ENCODE measurements at places on chromosomes 16 and 17.

GRCh38 chr17:4789951-4790704, 1.4 kb downstream of the GLTPD2 start:
- peak; percentile 53 for DNase-seq

- peak; percentile 93 for DNase-seq
These were observed 45.2 kb upstream of the KPNB1 start for GRCh38 chr17:47604598-47604927.

GRCh38 chr16:48623304-48624016, 13.5 kb upstream of the N4BP1 start:
- DNase-seq: peak; percentile 73

DNA sequence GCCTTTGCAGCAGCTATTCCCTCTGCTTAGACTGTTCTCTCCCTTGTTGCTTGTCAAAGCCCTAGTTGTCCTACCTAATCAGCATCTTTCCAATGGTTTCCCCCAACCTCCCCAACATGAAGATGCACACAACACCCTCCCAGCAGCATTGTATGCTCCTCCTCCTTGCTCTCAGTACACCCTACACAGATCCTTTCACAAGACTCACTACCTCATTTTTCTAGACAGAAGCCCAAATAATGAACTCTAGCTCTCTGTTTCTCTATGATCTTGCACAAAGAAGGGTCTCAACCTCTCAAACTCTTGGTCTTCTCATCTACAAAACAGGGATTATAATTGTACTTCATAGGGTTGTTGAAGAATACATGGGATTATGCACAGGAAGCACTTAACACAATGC, 19.4 kb downstream of the PSME3IP1 start:
- no peak for DNase-seq

GRCh38 chr17:77473615-77474226, 333.0 kb downstream of the SEC14L1 start:
- DNase-seq: no peak

DNA sequence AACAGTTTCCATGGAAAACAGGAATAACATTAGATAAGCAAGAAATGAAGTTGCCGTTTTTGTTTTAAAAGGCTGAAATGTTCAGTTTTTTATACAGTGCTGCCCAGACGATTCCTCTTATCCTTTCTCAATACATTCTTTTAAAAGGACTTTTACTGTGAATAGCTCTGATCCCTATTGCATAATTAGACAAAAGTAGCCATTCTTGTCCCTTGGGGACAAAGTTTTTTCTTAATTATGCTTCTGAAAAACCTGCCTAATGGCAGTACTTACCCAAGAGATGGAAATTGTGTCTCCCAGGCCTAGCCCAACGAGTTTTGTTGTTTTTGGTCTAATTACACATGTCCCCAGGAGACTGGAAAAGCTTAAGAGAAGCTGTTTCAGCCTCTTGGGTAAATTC, 27.6 kb downstream of the NXPH3 start:
- DNase-seq: no peak

DNA sequence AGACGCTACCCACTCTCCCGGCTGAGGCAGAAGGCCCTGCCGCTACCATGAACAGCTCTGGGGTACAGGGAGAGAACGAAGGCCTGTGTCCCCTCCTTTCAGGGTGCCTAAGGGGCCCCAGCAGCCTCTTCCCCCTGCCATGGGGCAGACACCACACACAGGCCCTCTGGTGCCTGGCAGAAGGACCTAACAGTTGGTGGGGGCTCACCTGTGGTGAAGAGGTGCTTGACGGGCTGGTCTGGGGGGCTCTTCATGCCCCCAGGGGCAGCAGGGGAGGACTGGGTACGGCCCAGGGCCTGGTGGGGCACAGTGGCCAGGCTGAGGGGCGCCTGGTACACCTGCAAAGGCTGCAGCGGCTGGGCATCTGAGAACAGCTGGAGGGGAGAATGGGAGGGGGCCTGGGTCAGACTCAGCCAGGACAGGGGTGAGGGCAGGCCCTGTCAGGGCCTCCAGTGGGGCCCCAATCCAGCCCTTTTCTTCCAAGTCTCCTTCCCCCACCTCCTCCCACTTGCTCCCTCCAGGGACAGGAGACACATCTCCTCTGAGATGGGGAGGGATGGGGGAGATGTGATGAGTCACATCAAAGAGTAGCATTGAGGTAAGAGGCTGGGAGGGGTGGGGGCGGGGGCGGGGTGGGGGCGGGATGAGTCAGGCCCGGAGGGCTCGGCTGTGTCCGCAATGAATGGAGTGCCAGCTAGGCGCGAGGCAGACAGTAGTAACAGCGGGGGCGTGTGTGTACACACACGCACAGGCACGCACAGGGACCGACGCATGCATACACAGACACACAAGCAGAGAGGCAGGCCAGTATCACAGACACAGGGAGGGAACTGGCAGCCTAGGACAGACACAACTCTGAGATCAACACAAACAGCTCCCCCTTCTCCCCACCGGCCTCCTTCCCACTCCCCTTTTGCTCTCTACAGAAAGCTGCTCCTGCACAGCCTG, 16.1 kb downstream of the G6PC3 start:
- no peak for DNase-seq

GRCh38 chr16:53744449-53744848, 40.5 kb downstream of the FTO start:
- no peak for DNase-seq

GRCh38 chr17:53996890-53997289, 174.2 kb downstream of the KIF2B start:
- DNase-seq: no peak

GRCh38 chr17:20071824-20072691, 62.9 kb downstream of the SPECC1 start:
- DNase-seq: no peak

- no peak for DNase-seq
These were observed 4.0 kb downstream of the MAFG start for GRCh38 chr17:81923302-81924260.

GRCh38 chr16:55081622-55082590, 151.2 kb downstream of the IRX5 start:
- no peak for DNase-seq

DNA sequence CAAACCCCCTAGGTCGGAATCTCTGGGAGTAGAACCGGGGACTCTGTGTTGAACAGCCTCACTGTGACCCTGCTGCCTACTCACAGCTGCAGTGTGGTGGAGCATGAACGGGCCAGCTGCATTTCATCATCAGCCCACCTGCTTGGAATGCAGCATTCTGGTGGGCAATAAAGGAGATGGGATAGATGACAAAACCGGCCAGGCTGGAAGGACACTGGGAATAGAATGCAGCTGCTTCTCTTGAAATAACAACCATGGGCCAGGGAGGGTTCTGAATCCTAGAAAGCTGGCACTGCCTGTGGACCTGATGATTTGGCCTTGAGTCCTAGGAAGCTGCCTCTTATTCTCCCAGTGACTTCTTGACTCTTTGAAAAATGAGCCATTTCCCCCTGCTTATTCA, 23.5 kb downstream of the CFAP97D1 start:
- DNase-seq: no peak

DNA sequence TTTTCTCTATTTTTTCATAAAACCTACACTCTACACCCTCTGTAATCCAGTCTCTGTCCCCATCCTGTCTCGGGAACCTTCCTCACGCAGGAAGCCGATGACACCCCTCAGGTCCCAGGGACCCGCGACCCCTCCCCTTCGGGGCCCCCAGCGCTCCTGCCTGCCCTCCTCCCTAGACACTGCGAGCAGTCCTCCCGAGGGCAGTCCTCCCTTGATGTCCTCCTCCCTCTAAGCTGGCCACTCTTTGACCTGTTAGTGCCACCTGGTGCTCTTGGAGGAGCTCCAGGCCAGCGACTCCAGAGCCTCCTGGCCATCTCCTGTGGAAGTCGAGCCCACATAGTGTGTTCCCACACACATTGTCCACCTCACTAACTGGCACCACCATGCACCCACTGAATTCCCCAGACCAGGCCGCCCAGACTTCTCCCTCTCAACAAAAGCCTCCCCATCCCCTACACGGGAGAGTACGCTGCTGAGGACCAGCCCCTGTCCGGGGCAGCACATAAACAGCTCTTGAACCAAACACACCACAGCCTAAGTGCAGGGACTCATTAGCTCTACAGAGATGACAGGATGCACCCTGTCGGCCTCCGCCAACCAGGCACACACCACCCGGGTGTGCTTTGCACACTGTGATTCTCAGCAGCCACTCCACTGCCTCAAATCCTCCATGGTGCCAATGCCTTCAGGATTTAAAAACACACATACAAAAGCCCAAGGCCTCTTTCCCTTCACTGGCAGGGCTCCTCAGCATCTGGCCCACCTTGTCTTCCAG, 9.3 kb downstream of the OSBPL7 start:
- no peak for DNase-seq

DNA sequence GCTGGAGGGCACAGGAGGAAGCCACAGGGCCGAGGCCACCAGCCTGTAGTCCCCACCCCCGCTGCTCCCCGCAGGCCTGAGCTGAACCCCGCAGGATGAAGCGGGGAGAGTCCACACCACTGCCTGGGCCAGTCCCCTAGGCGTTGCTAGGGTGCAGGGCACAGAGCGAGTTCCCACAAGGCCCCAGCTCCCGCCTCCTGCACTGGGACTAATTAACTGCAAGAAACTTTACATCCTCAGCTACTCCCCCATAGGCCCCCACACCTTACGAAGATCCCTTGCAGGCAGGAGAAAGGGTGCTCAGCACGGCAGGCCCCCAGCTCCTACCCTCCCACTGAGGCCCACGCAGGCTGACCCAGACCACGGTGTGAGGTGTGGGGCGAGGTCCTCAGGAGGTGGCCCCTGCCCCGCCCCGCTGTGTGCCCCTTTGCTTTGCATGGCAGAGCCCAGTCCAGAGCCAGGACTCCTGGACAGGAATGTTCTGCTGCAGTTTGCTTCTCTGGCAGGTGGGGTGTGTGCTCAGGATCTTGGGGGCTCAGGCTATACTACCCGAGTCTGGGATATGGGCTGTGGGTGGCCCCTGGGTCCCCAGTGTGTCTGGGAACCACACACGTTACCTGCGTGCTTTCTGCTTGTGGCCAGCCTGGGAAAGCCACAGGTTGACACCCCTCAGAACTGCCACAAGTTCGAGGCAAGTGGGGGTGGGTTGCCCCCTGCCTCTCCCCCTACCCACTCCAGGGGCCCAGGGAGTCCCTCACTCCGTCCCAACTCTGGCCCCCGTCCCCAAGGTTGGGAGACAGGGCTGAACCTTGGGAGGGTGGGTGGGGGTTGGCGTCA, 1.2 kb downstream of the GNG13 start:
- no peak for DNase-seq

DNA sequence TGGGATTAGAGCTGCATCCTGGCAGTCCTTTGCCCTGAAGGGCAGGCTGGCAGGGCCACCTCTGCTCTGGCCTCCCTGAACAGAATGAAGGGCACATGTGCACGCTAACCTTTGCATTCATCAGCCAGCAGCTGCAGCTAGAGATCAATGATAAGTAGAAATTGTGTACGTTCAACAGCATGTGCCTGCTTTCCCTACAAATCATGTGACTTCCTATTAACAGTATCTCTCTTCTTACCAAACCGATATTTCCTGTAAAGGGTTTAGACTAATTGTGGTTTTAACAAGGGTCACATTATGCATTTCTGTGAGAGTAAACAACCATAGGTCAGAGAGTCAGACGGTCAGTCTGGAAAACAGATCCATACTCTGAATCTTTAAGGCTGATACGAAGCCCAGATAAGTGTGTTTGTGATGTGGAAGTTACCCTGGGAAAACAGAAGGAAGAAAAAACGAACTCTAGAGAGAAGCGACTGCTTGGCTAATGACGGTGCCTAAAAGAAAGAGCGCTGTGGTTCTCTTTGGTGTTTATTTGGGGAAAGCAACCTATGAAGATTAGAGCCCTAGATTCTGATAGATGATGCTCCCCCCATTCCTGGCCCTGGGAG, 219.4 kb downstream of the MAF start:
- DNase-seq: no peak

DNA sequence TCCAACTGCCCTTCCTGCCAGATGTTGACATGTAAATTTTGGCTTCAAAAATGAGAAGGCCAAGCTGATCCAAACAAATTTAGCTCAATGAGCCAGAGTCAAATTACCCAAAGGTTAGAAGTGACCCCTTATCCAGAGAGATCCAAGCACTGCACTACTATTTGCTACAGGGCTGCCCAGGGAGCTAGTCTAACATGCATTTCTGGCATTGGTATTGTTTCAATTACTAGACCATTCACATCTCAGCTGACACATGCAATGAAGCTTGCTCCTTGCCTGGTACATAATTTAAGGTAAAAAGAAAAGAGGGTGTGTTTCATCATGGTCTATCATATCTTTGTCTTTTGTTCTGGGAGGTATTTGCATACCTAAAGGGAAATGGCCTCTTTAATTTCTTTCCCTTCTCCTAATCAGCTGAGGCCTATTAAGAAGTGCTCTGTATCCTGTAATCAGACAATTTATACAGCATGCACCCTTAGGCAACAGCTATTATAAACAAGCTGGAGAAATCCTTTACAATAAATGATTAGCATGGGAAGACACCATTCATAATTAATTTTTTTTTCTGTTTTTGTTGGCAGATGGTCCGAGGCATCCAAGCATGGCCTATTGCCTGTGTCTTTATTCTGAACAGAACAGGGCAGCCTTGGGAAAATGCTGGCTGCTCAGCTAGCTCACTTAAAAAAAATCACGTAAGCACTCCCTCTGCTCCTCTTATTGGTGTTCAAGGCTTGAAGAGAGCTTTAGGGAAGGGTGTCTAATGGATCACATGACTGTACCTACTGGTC, 161.5 kb upstream of the SALL1 start:
- no peak for DNase-seq

- no peak for DNase-seq
These were observed 7.9 kb upstream of the MFSD6L start for GRCh38 chr17:8806926-8807550.

DNA sequence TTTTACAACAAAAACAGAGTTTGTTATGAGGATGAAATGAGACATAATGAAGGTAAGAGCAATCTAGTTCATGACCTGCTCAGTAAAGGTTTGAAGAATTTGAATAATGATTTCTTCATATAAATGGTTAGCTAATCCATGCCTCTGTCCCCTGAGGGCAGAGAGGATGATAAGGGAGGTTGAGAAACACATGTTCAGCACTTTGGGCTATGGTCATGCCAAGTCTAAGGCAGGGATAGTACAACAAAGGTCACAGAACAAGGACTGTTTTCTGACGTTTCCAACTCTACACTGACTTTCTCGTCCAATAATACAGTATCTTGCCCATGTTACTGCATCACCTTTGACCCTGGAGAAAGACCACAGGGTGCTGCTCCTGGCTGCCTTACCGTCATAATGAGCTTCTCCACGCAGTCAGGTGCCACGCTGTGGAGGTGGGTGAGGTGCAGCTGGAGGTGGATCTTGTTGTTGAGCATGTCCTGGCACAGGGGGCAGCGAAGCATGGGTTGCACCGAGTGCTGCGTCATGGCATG, 236.7 kb downstream of the ZFHX3 start:
- no peak for DNase-seq

DNA sequence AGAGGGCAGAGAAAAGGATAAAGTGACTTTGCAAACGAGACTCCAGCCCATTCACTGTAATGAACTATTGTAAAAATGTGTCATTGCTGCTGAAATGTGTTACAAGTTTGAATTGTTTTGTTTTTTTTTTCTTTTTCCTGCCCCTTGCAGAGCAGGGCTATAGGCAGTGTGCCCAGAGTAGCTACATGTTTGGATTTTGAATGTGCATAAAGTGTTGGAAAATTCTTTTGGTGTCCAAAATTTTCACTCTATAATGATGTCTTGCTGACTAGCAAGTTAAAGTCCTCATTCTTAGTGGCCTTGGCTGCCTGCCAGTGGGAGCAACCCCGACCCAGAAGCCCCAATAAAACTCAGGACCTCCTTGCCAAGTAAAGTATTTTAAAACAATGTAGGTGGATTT, 66.5 kb downstream of the IGF2BP1 start:
- no peak for DNase-seq

- no peak for DNase-seq
These were observed 11.4 kb upstream of the ITPRIPL2 start for GRCh38 chr16:19102187-19102872.

Measured in NCI-H774 (cell line).